Left cardiac atrium (tissue), 4 donors: ENCODE measurements at places on chromosomes 16 and 17.
A peak's percentile ranks its signal among the peaks of the same experiment; 100 is the strongest.

DNA sequence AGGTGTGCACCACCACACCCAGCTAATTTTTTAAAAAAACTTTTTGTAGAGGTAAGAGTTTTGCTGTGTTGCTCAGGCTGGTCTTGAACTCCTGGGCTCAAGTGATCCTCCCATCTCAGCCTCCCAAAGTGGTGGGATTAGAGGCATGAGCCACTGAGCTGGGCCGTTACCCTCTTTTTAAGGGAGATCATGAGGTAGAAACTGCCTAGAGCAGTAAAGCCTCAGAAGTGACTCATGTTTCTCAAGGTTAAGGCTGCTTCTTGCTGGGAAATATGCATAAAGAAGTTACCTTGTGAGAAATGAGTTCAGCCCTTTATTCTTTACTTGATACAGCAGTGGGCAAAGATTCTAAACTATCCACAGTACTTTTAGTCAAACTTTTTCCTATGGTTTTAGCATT lies 38.2 kb downstream of the GRB2 start:
- no peak for DNase-seq

- no peak for DNase-seq
Measured at GRCh38 chr17:69508814-69509213, 94.3 kb downstream of the MAP2K6 start.

- no peak for DNase-seq
Measured at GRCh38 chr16:50613964-50614474, 65.8 kb downstream of the NKD1 start.

DNA sequence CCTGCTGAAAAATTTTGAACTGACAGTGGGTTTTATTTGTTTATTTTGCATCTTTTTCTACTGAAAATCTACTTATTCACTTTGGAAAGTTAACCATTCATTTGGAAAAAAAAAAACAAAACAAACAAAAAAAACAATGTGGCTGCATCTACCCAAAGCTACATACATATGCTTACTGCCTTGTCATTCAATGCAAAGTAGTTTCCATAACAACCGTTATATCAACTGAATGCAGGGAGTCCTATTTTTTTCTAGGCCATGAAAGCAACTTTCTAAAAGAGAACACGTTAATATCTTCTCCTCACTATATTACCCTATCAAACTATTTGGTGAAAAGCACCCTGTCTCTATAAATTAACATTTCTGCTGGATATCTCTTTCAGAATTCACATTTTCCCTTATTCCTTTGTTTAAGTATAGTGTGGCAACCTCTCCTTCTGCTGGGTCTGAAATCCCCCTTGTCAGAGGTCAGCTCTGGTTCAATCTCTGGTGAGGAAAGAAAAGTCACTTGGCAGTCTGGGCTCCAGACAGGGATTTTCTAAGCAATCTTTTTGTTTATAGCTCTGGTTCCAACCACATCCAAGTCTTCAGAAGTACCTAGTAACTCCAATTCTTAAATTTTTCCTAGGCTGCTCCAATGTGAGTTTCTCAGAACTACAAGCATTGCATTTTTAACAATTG lies 528.4 kb upstream of the TOM1L1 start:
- no peak for DNase-seq

GRCh38 chr16:26901983-26902382 lies 164.7 kb upstream of the C16orf82 start:
- no peak for DNase-seq

- DNase-seq, result no peak
Measured at GRCh38 chr16:23651943-23652468, 10.7 kb downstream of the DCTN5 start.

- peak; percentile 68 for DNase-seq
Measured at GRCh38 chr16:85310868-85311585, 198.8 kb upstream of the CIBAR2 start.

- DNase-seq, result no peak
Measured at GRCh38 chr16:59170099-59170712, 436.1 kb upstream of the GOT2 start.

GRCh38 chr16:46853713-46854443 lies 22.9 kb upstream of the C16orf87 start:
- peak; percentile 75 for DNase-seq

GRCh38 chr16:58767581-58767980 lies 33.5 kb upstream of the GOT2 start:
- DNase-seq, result no peak

- DNase-seq, result no peak
Measured at GRCh38 chr17:19006698-19007097, 2.1 kb upstream of the FAM83G start.

DNA sequence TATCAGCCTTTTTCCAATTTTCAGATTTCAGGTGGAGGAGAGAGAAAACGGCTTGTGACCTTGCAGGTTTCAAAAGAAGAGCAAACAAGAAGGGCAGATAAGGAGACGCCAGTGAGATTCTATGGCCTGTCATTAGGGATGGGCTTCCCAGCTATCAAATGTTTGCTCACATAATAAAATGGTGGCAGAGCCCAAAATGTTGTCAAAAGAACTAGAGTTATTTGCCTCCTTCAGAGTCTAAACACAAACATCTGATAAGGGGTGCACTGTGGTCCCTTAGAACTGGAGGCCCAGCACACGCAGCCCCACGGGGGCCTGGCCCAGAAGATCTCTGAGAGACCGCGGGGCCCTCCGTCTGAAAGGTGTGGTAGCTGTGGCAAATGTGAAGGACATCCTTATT lies 46.1 kb upstream of the DDX52 start:
- DNase-seq, result no peak

GRCh38 chr16:27951489-27952120 lies 111.9 kb downstream of the GSG1L start:
- DNase-seq, result no peak

GRCh38 chr16:56981729-56982271 lies 7.6 kb upstream of the NLRC5 start:
- no peak for DNase-seq

DNA sequence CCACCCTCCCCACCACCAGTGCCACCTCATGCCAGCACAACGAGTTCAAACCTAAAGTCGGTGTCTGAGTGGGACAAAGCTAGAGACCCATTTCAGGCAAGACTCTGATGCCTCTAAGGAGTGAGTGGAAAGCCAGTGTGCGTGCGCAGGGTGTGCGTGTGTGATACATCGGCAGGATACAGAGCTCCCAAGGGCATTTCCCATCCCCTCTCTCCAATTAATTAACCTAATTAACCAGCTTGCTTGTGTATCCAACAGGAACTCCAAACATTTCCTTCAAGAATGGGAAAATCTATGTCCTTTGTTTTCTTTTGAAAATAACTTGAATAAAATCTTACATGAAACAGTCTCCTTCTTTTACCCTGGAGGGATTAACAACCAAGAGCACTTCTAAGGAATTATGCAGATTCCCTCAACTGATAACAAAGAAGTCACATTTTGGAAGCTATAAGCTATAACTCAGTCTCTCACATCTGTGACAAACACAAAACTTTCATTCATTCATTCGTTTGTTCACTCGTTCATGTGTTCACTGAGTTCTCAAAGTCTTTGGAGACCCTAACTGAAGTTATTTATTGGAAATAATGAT lies 9.9 kb downstream of the ATPAF2 start:
- no peak for DNase-seq
